ENCODE measurements at places on chromosomes 4 and X.

DNA sequence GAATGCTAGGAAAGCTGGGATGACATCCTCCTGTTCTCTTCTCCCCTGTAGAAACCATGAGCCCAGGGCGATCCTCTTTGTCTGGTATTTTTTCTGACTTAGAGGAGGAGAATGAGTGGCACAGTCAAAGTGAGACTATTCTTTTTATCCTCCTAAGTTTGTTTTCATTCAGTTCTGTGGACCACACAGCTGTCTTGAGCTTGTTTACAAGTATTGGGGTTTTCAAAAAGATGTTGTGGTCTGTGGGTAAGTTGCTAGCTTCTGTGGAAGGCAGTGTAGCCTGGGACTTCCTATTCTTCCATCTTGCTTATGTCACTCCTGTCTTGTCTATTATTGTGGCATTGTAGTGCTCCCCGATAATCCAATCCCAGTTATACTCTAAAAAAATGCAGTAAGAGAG is 223.0 kb downstream of the PAPSS1 start:
- DNase-seq, result no peak

GRCh38 chrX:14235004-14235403 is 205.3 kb upstream of the GEMIN8 start:
- DNase-seq, result no peak

- no peak for DNase-seq
Measured at GRCh38 chr4:31185014-31185585, 464.9 kb downstream of the PCDH7 start.

DNA sequence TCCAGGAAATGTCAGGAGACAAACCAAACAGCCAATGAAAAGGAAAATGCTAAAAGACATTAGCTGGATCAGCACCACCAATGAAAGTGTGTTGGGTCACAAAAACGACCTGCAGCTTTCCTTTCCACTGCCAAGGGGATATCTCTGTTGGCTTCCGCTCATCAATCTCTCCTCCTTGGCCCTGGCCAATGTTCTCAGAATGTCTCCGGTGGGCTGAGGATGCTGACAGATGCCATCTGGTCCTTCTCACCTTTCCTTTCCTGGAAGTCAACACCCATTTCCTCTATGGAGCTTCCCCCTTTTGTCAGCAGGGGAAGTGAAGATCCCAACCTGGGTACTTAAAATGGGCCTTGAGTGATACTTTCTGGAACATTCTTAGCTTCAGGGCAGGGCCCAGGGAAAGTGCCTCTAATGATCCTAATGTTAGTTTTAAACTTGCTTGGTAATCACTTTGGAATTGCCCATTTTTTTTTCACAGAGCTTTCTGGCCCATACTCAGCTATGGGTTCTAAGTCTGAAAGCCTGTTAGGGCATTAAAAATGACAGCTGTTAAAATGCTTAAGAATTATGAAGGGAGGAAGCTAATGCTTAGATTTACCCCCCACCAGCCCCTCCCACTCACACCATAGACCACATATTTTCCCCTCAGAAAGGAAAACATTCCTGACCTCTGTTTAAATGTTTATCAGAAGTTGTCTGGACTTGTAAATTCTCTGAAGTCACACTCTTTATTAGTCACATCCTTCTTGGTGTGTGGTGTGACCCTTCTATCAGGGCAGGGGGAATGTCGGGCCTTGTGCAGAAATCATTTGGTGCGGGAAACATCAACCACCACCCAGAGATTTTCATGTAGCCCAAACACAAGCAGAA is 29.2 kb downstream of the IGFBP7 start:
- DNase-seq, result no peak

DNA sequence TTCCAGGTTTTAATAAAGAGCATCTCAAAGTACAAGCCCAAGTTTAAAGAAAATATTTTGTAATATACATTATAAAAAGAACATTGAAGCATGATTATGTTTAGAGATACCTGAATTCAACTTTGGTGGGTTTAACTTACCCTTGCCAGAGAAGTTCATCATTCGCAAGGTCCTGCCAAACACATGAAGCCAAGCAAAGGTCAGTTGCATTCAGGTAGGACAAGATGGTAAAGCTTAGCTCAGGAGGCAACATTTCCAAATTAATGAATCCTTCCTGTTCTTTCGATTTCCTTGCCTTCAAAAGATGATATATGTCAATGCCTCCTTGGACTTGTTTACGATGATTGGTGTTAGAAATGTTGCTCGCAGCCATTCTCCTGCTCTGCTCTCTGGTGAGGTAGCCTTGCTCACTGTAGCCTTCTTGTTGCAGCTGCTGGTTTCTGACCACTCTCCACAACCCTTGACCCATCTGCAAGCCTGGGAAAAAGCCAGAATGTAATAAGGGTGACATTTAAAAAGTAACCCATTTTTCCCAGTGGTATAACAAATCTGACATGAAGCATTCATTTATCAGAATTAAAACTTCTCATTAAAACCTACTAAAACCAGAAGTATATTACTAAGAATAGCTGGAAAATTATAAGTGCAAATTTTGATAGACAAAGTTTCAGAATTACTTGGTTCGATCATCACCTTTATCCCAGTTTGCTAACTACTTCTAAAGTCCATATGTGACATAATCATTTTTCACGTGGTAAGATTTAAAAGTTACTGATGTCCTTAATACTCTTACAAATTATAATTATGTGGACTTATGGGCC is 20.6 kb downstream of the FBXO8 start:
- no peak for DNase-seq

GRCh38 chrX:133969191-133969590 is 16.2 kb downstream of the GPC3 start:
- DNase-seq, result no peak

GRCh38 chr4:113145519-113146291 is 96.3 kb downstream of the ANK2 start:
- DNase-seq, result no peak

DNA sequence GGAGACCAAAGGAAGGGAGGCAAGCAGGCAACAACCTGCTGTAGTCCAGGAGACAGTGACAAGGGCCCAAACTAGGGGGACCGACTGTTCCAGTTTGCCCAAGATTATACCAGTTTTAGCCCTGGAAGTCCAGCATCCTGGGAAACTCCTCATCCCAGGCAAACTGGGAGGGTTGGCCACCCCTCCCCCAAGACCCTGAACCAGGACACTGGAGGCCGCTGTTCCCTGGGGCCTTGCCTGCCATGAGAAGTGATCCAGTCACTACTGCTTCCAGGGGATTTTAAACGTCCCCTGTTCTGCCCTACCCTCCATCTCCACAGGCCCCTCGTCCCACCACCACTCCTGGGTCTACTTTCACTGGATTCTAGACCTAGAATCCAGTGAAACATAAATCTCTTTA is 4.3 kb upstream of the DGAT2L6 start:
- no peak for DNase-seq

GRCh38 chr4:40918330-40918729 is 168.6 kb downstream of the NSUN7 start:
- peak; percentile 70 for DNase-seq

GRCh38 chr4:27084685-27085361 is 224.2 kb downstream of the STIM2 start:
- DNase-seq, result peak; percentile 91

DNA sequence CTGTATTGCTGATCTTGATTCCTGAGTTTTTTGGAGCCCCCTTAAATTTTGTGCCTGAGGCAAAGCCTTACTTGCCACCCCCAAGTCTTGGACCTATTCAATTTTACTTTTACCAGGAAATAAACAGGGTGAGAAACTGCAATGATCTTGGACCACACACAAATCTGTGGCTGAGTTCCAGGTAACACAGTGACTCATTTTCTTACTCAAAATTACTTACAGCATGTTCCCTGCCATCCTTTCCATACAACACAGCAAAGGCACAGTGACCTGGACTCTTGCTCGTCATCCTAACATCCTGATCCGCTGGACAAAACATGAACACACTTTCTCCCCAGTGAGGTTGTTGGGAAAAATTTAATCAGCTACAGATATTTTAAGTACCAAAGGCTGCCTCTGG is 60.7 kb upstream of the S100G start:
- DNase-seq, result no peak

- DNase-seq, result no peak
Measured at GRCh38 chrX:40809210-40809609, 73.9 kb upstream of the MED14 start.

DNA sequence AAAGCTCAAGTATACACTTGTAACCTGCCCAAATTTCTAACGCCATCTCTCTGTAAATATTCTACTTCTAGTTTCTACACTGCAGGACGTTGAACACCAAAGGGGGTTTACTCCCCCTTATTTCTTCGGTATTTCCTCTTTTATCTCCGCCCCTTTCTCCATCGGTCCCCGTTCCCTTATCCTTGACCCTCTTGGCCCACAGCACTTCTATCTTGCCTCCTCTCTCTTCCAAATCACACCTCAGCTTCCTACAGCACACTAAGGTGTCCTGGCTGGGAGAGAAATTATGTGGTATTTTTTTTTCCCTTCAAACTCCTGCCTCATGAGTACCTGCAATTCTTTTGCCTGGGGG is 715 bp downstream of the ZMAT1 start:
- DNase-seq, result peak; percentile 13

GRCh38 chr4:1136048-1136447 is 22.7 kb upstream of the RNF212 start:
- DNase-seq, result no peak

- DNase-seq, result peak; percentile 20
Measured at GRCh38 chr4:175833574-175834311, 21.7 kb upstream of the GPM6A start.

GRCh38 chrX:110430293-110431076 is 71.8 kb downstream of the RTL9 start:
- DNase-seq, result no peak

GRCh38 chr4:154304679-154305078 is 186.9 kb downstream of the DCHS2 start:
- DNase-seq, result no peak

GRCh38 chr4:184329659-184330400 is 112.2 kb upstream of the ENPP6 start:
- no peak for DNase-seq

DNA sequence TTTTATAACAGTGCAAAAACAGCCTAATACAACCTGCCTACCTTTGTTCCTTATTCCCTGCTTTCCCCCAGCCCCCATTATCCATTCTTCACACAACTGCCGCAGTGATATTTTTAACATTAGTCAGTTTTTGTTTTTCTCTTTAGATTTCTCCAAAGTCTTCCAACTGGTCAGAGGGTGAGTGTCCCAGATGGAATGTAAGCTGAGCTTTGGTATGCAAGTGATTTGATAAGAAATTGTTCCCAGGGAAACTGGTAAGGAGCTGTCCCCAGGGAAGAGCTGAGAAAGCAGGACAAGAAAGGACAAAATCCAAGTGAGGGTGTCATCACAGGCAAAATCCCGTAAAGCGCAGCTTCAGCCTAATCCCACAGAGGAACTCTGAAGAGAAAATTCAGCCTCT is 475.5 kb upstream of the ADGRL3 start:
- no peak for DNase-seq

- no peak for DNase-seq
Measured at GRCh38 chr4:67436742-67437141, 108.6 kb downstream of the CENPC start.

DNA sequence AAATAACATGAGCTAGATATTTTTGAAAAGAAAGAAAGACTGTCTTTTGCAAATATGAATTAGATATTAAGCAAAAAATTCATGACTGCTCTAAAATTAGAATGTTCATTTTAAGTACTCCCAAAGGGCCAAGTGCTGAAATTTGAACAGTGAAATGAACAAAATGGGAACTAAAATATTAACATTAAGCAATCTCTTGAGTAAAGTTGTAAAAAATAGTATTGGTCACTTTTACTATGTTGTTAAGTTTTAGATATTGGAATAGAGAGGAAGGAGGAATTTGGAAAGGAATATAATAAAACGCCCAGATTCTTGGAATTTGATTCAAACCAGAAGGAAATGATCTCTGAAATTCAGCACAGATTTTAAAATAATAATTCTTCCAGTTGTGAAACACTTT is 125.9 kb upstream of the ANK2 start:
- no peak for DNase-seq

- no peak for DNase-seq
Measured at GRCh38 chr4:128566693-128567092, 242.8 kb upstream of the JADE1 start.

DNA sequence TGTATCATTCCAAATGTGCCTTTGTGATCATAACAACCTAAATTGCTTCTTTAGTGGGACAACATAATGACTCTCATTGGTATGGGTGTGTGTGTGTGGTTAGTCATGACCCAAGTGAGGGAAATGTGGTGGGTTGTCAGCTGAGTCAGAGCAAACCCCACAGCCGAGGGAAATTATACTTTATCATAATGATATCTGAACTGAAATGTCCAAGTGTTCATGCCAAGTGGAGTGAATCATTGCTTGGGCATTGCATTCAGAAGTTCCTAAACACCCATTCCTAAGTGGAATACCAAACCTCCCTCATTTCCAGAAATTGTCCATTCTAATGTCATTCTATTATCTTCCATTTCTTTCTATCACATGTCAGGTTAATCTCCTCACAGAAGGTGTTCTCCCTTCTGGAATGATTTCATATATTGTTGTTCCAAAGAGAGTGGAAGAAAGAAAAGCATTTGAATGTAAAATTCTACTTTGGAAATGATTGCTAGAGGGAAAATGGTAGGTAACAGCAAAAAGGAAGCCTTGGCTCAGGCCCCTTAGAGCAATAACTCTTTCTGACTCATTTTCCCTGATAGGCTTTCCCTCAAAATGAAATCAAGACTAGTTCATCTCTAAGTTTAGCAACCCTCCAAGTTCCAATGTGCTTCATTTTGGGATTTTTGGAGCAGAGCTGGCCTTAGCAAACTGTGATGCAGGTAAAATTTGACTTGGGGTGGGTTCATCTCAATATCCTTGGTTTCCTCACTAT is 230.7 kb upstream of the KCNIP4 start:
- no peak for DNase-seq

DNA sequence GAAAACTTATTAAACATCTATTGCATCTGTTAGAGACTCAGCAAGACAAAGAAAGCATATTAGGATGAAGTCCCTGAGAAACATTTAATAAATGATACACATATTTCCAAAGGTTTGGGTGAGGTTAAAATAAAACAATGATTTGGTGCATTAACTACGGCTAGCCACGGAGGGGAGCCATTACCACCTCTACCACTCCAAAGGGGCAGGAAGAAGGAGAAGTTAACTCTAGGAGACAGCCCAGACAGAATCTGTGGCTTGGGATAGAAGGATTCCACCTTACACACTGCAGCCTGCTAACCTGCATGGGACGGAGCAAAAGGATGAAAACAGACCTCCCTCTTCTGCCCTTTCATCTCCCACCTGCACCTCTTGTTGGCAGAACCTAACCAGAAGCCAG is 189.1 kb upstream of the C1QTNF7 start:
- peak; percentile 52 for DNase-seq

Data from D341Med (cell line).